Stimulated activated CD4-positive, alpha-beta T cell treated with anti-CD3 and anti-CD28 coated beads, Interleukin-15, amount 100 ng/mL, for 1 hour (primary cell): ENCODE measurements at places on chromosomes 4 and X.

DNA sequence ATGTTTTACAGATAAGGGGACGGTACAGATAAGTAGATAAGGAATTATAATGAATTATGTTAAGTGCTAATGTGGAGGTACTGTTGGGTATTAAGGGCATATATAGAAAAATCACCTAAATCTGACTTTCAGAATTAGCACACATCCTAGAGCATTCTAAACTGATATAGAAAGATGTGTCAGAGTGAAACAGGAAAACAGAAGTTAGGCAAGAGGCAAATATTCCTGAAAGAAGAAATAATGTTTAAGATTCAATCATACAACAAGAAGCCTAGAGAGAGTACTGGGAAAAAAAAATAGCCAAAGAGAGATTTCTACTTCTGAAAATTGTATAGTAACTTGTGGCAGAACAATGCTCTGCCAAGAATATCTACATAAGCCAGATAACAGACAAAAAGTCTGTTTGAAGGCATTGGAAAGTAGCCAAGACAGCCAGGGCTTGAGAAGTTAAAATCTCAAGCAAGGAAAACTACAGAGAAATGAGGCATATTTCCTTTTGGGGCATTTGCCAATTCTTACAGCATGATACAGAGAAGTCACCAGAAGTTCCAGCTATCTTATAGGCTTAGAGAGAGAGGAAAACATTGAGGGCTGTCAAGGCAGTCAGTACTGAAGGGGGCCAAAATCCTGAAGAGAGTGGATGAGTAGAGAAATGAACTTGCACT lies 646.0 kb downstream of the RPA4 start:
- no peak for DNase-seq

DNA sequence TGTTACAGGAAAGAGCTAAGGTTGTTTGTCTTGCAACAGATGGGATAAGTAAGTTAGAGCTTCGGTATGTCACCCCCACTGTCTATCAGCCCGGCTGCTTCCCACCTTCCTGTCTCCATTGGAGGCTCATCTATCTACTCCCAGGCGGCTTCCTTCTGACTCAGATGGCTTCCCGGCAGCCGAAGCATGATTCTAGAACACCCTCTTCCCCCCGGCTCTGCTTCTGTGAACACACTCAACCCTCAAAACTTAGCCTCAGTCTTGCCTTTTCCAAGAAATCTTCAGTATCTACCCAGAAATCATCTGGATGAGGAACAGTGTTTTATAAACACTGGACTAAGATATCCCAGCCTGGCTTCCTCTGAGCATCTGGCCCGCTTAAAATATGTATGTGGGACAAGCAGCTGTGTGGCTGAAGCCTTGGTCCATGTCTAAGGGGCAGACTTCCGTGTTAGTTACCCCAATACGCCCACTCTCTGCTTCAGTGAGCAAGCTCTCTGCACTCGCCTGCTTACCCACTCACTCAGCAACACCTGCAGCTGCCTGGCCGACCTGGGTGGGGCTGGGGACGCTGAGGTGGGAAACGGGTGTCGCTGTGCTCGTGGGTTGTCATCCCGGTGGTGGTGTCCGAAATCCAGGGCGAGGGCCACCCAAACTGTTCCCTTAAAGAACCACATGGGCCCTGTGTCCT lies 12.0 kb upstream of the SLC2A9 start:
- DNase-seq, result no peak

DNA sequence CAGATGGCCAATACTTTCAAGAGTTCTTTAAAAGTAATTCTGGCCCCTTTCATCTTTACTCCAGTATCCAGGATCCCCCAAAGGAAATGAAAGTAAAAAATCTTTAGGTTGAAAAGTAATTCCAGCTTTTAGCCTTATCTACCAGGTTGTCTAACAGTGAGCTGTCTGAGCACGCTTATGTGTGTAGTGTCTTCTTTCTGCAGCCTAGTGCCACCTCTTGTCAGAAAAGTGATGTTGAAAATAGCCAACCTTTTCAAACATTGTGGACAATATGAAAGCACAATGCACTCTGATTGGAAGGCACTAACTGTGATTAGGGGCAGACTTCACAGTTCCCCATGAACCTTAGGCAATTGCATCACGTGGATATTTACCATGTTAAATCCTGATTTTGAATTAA lies 92.1 kb downstream of the RELL1 start:
- DNase-seq, result no peak

DNA sequence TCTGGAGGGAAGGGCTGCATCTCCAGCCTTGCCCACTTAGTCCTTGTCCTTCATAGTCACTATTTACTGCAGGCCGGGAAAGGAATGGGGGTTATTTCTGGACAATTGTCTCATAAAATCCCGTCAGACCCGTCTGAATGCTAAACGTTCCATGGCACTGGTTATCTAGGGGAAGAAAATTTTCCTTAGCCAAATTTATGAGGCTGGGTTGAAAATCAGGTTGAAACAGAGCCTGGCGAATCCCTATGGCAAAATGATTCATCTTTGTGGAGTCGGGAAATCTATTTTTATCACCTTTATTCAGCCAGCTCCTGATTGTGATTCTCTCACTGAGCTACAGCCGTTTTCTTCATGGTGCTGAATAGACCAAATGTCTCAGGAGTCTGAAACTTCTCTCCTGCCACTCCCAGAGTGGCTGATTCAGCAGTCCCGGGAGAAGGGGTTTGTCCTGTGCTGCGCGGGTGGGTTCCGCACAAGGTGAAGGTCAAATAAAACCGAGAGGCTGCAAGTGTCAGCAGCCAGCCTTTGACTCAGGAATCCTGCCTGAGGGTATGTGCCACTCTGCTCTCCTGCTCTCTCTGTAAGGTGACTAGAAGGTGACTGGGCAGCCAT lies 1.0 kb downstream of the LIMCH1 start:
- no peak for DNase-seq

DNA sequence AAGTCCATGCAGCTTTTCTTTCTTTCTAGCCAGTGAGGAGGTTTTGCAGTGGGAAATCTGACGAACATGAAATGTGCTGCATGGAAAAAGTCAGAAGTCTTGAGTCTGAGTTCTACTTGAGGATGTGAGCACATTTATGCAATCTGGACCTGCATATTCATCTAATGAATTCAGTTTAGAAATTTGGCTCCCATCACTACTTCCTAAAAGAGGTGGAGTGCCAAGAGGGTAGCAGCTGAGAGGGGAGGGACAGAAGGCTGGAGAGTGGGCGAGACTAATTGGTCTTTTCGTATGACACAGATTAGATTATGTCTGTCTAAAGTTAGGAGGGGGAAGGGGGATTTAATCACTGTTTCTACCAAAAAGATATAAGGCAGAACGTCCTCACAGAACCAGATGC lies 535.9 kb downstream of the IQCM start:
- DNase-seq, result no peak

DNA sequence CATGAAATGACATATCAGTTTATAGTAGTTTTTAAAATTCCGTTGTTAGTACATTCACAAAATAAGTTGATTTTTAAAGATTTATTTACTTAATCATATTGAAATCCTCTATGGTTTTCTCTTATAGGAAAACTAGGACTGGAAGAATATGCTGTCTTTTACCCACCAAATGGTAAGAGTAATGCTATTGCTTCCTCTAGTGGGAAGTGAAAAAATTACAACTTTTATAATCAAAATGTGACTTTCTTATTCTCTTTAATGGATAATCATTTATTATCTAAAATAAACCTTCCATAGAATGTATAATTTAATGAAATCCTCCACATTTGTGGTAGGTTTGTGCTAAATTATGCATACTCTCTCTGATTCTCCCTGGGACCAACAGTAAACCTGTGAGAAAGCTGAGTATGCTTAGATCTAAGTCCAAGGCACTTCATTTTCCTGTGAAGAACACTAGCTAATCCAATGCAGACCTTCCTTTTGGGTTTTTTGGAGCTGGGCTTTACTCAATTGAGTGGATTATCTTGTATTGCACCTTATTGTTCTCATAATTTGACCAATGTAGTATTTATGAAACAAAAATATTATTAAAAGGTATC lies 136.2 kb downstream of the TBC1D19 start:
- no peak for DNase-seq

GRCh38 chr4:153451911-153452657 lies 14.1 kb upstream of the TMEM131L start:
- no peak for DNase-seq
